ENCODE measurements at places on chromosomes 3 and 15.

GRCh38 chr3:194586836-194587235 is 46.4 kb downstream of the TMEM44 start:
- DNase-seq, result peak; percentile 80

DNA sequence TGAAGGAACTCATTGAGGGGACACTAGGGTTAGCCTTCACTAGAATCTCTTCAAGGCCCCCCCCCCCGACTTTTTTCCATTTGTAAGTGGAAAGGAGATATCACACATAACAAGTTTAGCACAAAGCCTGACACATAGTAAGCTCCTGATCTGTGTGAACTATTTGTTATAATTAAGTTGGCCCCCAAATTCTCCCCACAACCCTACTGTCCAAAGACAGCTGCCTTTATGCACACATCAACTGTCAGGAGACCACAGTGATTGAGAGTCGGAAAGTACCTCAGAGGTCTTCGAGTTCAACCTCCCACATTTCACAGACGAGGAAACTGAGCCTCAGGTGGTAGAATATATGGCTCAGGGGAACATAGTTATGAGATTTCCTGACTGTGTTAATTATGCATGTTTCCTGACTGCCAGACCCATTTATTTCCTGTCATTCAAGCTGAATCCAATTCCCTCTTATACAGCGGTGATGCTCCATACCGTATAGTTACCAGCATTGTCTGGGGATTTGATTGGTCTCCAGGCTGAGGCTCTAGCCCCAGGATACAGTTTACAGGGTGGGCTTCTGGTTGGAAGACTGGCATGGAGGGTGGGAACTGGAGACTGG is 227.4 kb upstream of the CMC1 start:
- DNase-seq, result no peak

DNA sequence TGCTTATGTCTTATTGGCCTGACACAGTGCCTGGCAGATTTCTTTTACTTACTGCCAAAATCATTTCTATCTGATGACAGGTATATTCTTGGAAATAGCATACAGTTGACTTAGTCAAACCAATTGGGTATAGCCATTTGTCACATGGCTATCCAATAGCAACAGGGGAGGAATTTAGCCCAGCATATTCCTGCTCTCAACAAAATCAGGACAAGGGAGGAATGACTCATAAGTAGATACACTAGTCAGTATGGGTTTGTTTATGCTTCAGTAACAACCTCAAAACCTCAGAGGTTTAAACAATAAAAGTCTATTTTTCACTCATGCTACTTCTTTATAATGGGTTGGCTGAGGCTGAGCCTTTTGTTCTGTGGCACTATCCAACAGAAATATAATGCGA is 38.0 kb upstream of the VILL start:
- no peak for DNase-seq

- no peak for DNase-seq
Observed at GRCh38 chr3:132033471-132033870, 1.3 kb downstream of the CPNE4 start.

DNA sequence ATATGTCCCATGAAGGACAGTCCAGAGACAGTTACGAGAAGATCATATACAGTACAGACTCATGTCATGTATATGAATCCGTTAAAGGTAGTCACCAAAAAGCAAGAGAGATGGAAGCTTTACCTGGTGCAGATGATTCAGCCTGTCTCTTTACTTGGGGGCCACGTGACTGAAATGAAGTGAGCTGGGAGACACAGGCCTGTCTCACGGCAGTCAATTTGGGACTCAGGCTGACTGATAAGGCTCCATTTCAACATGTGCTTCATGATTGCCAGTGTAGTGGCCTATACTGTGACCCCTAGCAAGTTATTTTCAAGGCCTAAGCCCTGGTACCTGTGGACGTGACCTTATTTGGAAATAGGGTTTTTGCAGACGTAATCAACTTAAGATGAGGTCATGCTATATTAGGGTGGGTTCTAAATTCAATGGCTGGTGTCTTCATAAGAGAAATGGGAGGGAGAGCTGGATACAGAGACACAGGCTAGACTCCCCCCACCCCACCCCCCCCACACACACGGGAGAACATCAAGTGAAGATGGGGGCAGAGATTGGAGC is 3.0 kb upstream of the PROK2 start:
- DNase-seq, result no peak

- DNase-seq, result no peak
Observed at GRCh38 chr3:36011791-36012190, 368.5 kb upstream of the STAC start.

DNA sequence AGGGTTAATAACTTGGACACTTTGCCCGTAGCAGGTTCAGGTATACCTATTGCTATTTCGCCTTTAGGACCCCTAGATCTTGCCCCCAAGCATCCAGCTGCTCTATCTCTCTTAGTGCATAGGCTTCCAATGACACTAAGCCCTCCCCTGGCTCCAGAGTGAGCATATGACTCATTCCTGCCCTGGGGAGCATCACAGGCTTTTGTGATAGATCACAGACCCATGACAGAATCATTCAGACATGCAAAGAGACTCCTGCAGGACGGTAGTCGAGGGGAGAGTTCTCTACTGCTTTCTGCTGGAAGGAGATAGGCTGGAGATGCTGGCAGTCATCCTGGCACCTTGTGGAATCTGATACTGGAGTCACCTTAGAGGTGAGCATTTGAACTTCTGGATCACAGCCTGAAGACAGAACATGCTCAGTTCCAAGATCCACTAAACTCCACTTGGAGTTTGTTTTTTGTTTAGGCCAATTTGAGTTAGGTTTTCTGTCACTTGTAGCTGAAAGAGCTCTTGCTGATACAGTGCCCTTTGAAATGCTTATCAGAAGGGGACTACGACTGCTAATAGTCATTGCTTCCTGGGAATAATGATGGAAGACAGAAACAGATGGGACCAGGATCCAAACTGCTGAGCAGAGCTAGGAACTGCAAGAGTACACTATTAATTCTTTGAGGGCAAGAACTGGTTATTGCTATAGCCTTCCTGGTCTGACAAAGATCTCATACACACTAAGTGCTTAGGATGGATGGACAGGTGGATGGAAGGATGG is 11.0 kb downstream of the LYSMD2 start:
- no peak for DNase-seq

DNA sequence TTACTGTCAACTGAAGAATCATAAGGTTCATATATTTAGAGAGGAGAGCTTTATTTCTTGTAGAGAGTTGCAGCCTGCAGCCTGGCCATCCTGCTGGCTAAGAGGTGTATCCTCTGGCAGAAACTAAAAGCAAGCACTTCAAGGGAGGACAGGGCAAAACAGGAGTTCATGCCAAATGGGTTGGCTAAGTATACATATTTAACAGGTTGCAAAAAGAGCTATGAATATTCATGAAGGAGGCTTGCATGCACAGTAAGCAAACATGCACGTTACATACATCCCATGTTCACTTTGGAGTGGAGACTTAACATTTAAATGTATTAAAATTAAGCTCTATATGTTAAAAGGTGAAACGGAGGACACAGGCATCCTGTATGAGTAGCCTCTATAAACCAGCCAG is 354.4 kb downstream of the ERC2 start:
- no peak for DNase-seq

DNA sequence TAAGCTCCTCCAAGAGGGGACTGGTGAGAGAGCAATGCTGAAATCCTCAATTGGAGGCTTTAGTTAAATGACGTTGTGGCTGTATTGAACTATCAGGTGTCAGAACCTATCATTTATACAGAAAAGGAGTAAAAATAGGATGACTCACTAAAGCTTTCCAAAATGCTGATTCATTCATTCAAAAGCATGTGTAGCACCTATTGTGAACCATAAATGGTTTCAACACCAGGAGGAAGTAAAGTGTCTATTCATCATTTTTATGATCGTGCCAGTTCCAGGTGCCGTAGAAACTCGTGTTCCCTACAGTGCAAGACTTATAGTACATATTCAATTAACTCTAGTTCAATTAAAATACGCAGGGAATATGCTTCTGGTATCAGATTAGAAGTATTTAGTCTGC is 66.5 kb upstream of the ARRDC4 start:
- no peak for DNase-seq

GRCh38 chr3:54960701-54961100 is 32.8 kb upstream of the LRTM1 start:
- DNase-seq, result no peak

- no peak for DNase-seq
Observed at GRCh38 chr15:31930967-31931366, 99.3 kb upstream of the CHRNA7 start.

GRCh38 chr3:157318639-157319288 is 117.9 kb upstream of the PTX3 start:
- DNase-seq, result no peak

Data from suppressor macrophage (primary cell).